ENCODE measurements at places on chromosomes 5 and 9. TPM values are rescaled to one million over a fixed set of nuclear protein-coding genes. Genes with fewer than 3 reads are reported as not detected.

- no peaks in the 10 kb centered on the region for H3K27me3 ChIP-seq
- no peak overlapping the region for H3K4me3 ChIP-seq
- H3K36me3 ChIP-seq = no peaks in the 10 kb centered on the region
- DNase-seq = no peak
- H3K4me1 ChIP-seq = no peaks in the 10 kb centered on the region
Observed at GRCh38 chr5:1220831-1221230, 4.3 kb upstream of the SLC6A18 start.

GRCh38 chr5:54608423-54609085 is 91.0 kb downstream of the SNX18 start:
- peaks cover 13% of the 10 kb centered on the region for H3K4me1 ChIP-seq
- peaks cover 4% of the 10 kb centered on the region for H3K27me3 ChIP-seq
- H3K27ac ChIP-seq = no peak overlapping the region
- H3K36me3 ChIP-seq = no peaks in the 10 kb centered on the region
- DNase-seq = no peak
- no peak overlapping the region for H3K4me3 ChIP-seq

DNA sequence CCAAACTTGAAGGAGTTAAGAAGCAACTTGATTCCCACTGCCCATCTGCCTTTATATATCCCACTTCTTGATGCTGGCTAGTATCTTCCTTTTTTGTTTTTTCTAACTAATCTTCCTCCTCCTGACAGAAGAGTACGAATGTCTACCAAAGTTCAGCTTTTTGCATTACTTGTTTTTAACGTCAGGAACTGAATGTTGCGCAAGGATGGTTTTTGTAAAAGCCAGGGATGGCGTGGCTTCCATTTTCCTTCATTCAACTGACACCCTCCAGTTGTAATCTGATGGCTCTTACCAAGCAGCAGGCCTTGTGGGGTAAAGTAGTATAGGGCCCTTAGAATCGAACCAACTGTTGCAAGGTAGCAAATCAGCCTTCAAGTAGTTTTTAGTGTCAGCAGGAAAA is 70.8 kb upstream of the GPR151 start:
- peaks cover 5% of the 10 kb centered on the region for H3K27me3 ChIP-seq
- H3K4me3 ChIP-seq = no peak overlapping the region
- no peak for DNase-seq
- H3K27ac ChIP-seq = no peak overlapping the region
- H3K36me3 ChIP-seq = no peaks in the 10 kb centered on the region

The PCDHGA9 gene
- 1.9 TPM for total RNA-seq

All from osteocyte (in vitro differentiated cells).